ENCODE measurements at places on chromosomes 12 and 14.

- DNase-seq = no peak
Measured at GRCh38 chr12:57737467-57738460, 778 bp downstream of the AGAP2 start.

DNA sequence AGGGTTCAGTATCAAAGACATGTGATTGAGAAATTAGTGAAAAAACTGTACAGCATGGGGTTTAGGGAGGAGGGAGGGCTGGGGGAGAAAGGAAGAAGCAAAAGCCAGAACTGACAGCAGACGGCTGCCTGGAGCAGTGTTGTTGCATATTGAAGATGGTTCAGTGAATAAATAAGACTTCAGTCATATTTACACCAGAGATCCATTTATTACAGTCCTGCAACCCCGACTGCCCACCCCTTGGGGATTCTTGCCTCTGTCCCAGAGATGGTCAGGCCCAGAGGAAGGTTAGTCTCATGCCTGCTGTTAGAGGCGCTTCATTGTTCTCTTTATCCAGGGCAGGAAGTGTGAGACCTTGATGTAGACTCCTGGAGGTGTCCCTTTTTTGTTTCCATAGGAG, 3.2 kb downstream of the GZMH start:
- DNase-seq = no peak

- DNase-seq = no peak
Measured at GRCh38 chr12:112738531-112738930, 53.0 kb upstream of the RPH3A start.

DNA sequence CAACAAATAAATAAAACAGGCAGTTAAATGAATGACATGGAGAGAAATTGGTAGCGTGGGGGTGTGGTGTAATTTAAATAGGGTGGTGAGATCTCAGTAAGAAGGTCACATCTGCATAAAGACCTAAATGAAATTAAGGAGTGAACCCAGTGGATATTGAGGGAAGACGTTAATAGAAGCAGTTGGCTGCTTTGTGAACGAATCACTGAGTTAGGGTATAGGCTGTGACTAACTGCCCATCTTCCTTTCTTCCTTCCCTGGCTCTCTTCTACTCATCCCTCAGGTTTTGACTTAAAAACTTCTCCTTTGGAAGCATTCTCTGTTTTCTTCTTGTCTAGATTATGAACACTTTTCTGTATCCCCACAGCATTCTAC, 64.7 kb downstream of the BTG1 start:
- no peak for DNase-seq

GRCh38 chr14:101313268-101313667, 248.0 kb upstream of the DIO3 start:
- no peak for DNase-seq

DNA sequence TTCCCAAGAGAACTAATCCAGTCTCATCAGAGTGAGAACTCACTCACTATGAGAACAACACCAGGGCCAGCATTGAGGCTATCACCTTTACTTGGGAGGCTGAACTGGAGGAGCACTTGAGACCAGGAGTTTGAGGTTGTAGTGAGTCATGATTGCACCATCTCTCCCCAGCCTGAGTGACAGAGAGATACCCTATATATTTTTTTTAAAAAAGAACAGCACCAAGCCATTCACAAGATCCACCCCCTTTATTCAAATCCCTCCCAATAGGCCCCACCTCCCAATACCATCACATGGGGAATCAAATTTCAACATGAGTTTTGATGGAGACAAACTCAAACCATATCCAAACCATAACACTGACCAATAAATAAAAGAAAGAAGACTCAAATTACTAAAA, 3.7 kb upstream of the TMX1 start:
- no peak for DNase-seq

- no peak for DNase-seq
Measured at GRCh38 chr12:76765598-76765997, 1.7 kb downstream of the ZDHHC17 start.

- DNase-seq = no peak
Measured at GRCh38 chr12:93773122-93773871, 96.1 kb downstream of the CRADD start.

DNA sequence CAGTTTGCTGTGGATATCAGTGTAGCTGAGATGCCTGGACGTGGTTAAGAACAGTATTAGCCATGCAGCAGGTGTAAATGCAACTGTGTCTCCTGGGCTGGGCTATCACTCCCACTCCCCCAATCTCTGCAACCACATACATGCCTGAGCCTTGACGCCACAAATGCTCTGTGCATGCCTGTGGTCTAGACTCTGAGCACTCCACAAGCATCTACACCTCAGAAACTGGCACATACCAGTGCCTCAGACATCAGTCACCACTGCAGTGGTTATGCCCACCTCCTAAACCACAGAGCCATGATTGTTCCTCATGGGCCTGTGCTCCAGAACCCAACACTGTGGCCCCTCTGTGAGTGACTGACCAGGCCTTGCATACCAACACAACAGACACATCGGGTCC, 226.8 kb upstream of the ALG10 start:
- no peak for DNase-seq

GRCh38 chr12:106747973-106748436, 26.5 kb upstream of the RIC8B start:
- DNase-seq = no peak

GRCh38 chr14:104394409-104394851, 185.1 kb upstream of the C14orf180 start:
- DNase-seq = no peak

DNA sequence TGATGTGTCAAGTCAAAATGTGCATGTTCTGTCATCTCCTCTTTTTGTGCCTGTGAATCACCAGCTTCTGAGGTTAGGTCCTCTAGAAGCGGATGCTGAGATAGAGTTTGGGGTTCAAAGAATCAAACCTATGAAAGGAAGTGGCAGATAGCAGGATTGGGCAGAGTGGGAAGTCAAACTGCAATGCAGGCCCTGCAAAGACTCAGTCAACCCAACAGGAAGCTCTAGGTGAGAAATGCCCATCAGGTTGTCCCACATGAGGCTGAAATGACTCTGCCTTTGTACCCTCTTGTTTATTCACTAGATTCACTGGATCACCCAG, 4.5 kb upstream of the MIA2 start:
- DNase-seq = no peak

DNA sequence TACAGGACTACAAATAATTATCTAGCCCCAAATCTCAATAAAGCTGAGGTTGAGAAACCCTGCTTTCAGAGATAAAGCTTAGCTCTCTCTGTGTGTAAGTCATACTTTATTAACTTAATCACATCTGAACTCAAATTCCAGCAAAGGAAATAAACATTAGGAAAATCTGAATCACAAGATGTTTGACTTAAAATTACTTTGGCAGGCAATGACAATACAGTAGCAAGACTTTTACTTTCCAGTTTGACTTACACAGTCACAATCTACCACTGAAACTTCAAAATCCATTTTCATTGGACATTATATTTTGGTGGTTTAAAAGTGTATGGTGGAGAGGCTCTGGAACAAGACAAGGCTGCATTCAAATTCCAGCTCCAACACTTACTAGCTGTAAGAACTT, 11.4 kb downstream of the TMEM116 start:
- DNase-seq = no peak

DNA sequence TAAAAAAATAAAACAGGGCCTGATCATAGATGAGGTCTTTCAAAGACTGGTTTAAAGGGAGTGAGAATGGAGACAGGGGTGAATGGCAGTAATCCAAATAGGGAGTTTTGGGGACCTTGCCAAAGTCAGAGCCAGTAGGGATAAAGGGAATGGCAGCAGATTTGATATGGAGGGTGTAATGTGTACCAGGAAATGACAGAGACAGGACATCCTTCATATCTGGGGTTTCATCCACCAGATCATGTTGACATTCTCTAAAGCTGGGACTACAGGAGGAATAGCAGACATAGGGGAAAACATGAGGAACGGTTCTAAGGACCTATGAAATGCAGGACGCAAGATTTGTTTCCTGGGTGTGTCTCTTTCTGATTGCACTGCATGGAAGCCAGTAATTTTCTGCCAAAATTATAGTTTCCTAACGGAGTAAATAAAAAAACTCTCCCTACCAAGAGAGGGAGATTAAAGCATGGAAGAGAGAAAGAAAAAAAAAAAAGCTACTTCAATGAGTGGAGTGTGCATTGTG, 169.9 kb downstream of the PRKD1 start:
- no peak for DNase-seq

DNA sequence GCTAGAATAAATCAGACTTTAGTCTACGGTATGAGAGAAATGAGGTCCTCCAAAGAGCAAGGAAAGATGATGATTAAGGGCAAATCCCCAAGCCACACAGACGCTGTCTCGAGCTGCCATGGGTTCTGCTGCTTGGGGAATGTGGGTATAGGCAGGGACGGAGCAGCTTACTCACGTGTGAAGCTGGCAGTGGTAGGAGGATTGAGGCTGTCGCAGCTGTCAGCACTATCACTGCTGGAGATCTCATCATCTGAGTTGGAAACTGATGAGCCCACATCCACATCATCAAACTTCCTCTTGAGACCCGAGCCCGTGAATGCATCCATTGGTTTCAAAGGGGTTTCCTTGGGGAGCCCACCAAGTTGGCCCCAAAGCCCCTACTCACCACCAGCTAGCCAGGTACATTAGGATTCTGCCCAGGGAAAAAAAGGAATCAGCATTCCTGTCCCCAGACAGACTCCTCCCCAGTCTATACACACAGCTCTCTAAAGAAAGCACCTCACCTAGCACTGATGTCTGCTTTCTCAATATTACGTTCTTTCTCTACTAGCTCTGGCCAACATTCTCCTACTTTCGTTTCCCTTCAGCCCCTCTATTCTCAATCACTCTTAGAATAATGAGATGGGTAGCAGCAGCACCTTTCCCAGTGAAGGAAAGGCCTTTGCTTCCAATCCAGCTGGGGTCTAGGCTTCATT, 7.0 kb downstream of the CSRNP2 start:
- no peak for DNase-seq

GRCh38 chr12:13094367-13094766, 9.1 kb downstream of the GSG1 start:
- no peak for DNase-seq

DNA sequence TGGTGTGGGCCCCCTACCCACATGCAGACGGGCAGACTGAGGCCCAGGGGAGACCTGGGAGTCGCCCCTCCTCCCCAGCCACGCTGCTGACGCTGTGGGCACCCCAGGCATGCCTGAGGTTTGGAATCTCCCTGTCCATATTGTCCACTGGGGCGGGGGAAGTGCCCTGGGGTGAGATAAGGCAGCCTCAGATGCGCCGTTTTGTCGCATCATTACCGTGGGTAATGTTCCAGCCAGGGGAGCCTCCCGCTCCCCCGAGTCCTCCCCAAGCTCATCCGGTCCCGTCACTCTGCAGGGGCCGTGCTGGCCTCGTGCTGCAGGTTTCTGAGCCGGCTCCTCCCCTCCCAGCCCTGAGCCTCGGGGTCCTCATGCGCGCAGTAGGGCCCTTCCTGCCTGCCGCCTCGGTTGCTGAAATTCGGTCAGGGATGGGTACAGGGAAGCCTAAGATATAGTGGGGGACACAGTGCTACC, 11.4 kb downstream of the INF2 start:
- DNase-seq = no peak

GRCh38 chr12:125092872-125093680, 27.8 kb downstream of the AACS start:
- no peak for DNase-seq

DNA sequence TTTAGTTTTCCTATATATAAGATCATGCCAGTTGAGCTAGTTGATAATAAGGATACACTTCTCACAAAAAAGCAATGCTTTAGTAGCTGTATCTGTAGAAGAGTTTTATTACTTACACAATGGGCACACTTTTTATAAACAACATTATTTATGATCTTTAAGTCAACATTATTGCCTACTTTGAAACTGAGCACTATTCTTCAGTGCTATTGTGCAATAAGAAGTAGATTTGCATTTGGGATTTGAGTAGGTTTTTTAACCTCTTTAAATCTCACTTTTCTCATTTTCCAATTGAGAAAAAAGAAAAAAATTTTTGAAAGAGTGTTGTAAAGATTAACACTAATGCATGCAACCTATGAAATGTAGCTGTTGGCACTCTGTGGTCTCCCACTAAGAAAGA, 1198.3 kb downstream of the GALC start:
- DNase-seq = no peak

DNA sequence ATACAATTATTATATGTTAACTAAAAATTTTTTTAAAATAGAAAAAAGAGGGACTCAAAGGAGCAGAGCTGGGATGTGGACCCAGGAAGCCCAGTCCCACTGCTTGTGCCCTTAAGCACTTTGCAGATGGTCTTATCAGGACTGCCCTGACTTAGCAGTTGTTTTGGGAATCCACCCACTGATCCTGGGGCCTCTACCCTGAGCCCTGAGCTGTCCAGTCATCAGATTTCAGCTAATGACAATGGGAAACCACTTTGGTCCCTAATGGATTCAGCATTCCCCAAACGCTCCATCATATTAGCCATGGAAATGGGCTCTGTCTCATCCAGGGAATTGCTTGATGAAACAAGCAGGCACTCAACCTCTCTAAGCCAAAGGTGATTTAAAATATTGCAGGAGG, 22.5 kb upstream of the WSCD2 start:
- DNase-seq = no peak

GRCh38 chr14:52220924-52221811, 46.3 kb upstream of the PTGDR start:
- no peak for DNase-seq

- no peak for DNase-seq
Measured at GRCh38 chr12:8698879-8699278, 1.1 kb downstream of the RIMKLB start.

GRCh38 chr12:116926283-116927243, 15.8 kb downstream of the FBXW8 start:
- no peak for DNase-seq

GRCh38 chr12:34401659-34402227, 379.4 kb downstream of the ALG10 start:
- no peak for DNase-seq

Data from NCI-H1092 (cell line).